ENCODE measurements at places on chromosomes 16 and 17.
A peak's percentile ranks its signal among the peaks of the same experiment; 100 is the strongest.

GRCh38 chr16:77782694-77783093 lies 5.7 kb upstream of the VAT1L start:
- DNase-seq: no peak

DNA sequence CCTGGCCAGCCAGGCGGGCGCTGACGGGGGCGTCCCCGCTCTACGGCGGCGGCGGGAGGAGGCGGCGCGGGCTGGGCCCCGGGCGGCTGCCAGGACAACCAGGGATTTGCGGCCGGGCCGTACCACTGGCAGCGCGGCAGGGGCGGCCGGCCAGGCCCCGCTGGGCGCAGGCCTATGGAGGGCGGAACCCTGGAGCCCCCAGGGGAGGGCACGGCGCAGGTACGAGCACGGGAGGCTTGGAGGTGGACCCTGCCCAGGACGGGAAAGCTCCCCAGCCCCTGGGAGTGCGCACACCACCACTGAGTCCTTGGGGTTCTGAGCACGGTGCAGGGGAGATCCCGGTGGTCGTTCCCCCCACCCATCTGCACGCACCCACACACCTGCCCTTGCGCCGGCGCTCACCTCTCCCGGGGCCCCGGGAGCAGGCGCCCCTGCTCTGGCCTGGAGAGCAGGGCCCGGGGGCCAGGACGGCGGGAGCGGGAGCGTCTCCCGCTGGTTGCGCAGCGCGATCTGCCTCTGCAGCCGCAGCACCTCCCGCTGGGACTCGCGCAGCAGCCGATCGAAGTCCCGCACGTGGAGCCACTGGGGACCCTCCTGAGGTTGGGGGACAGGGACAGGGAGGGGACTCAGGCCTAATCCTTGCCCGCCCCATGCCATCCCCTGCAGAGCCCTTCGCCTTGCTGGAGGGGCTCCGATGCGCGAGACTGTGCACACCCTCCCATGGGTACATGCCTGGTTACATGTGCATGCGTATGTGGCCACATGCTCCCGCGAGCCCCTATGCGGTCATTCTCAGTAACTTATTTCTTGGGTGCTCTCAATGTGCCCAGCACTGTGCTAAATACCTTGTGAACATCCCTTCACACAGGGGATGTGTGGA lies 3.9 kb downstream of the TSPOAP1 start:
- no peak for DNase-seq

- DNase-seq: no peak
These were observed 77.4 kb upstream of the MAF start for GRCh38 chr16:79677799-79678530.

- no peak for DNase-seq
These were observed at the start of gene CLEC10A for GRCh38 chr17:7079581-7080455. CLEC10A (minus strand) TSS chr17:7080251; CDS start chr17:7078812, 1,439 bp downstream.

GRCh38 chr17:28705074-28705659 lies 6.5 kb downstream of the PROCA1 start:
- no peak for DNase-seq

DNA sequence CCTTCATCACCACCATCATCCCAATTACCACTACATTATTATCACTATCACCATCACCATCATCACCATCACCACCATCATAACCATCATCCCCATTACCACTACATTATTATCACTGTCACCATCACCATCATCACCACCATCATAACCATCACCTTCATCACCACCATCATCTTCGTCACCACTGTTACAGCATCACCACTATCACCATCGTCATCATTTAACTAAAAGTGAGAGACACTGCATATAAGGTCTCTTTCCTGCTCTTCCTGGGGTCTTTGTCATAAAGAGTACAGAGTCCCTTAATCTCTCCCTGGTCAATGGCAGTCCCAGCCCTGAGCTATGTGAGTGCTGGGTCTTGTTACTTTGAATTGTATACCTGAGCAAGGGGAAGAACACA lies 133.5 kb downstream of the CMIP start:
- DNase-seq: no peak

GRCh38 chr16:20768121-20768520 lies 4.3 kb downstream of the ACSM3 start:
- DNase-seq: no peak

DNA sequence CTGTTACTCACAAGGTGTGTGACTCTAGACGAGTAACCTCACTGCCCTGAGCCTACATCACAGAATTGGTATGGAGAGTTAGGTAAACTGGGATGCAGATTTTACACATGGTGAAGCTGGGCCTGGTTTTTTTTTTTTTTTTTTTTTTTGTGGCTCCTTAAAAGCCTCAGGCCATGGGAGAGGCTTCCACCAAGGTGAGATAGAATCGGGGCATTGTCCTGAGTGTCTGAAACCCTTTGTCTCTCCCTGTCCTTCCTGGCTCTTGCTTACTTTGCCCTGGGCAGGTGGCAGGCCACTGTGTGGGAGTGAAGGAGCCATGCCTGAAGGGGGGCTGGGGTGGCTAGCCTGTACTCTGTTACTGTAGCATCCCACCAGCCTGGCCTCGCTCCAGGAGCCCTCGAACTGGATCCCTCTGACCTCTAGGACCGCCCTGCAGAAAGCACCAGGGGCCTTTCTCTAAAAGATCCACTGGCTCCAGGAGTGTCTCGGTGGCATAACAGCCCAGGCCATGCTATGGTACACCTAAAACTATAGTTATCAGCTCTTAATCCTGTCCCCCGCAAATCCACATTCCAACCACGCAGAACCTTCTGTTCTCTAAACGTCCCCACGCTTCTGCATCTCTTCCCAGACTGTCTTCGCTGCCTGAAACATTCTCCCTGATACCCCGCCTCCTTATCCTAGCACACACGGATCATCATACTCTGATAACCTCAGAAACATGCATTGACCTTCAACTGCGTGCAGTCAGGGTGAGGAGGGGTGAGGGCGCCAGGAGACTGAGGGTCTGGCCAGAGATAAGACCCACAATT lies 1.7 kb upstream of the SLC13A2 start:
- DNase-seq: no peak

- DNase-seq: no peak
These were observed 13.7 kb downstream of the UNC45B start for GRCh38 chr17:35161281-35161761.

GRCh38 chr16:8522757-8523156 lies 67.6 kb downstream of the TMEM114 start:
- no peak for DNase-seq

- no peak for DNase-seq
These were observed 684 bp upstream of the NUDT16L1 start for GRCh38 chr16:4692460-4693295.

- DNase-seq: no peak
These were observed 190.8 kb upstream of the NLRP1 start for GRCh38 chr17:5775098-5775497.

GRCh38 chr17:59616253-59616920 lies 3.3 kb upstream of the CLTC start:
- no peak for DNase-seq

- peak; percentile 80 for DNase-seq
These were observed 24.3 kb upstream of the KRT20 start for GRCh38 chr17:40909351-40909750.

DNA sequence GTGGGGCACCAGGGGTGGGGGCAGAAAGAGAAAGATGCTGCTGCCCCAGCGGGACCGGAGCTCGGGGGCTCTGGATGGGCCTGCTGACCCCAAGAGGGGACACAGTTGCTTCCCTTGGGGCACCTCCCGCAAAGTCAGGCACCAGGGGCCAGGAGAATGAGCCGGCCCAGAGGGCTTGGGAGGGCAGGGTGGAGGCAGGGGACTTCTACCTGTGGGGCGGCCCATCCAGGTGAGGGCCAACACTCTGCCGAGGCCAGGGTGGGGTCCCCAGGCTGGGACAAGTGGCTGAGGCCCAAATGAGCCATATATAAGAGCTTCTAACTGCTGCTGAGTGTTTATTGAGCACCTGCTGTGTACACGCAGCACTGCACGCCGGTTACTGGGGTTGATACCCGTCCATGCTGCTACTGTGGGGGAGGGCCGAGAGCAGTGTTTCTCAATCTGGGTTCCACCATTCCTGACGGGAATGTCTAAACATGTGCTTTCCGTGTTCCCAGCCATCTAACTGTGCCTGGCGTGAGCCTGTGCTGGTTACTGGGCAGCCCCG lies 211.7 kb upstream of the GSE1 start:
- no peak for DNase-seq

- DNase-seq: no peak
These were observed 27.2 kb downstream of the NPLOC4 start for GRCh38 chr17:81609541-81610311.

GRCh38 chr17:32654324-32654723 lies 167.5 kb downstream of the CDK5R1 start:
- no peak for DNase-seq

GRCh38 chr17:63196772-63197335 lies 230.8 kb downstream of the TANC2 start:
- no peak for DNase-seq

DNA sequence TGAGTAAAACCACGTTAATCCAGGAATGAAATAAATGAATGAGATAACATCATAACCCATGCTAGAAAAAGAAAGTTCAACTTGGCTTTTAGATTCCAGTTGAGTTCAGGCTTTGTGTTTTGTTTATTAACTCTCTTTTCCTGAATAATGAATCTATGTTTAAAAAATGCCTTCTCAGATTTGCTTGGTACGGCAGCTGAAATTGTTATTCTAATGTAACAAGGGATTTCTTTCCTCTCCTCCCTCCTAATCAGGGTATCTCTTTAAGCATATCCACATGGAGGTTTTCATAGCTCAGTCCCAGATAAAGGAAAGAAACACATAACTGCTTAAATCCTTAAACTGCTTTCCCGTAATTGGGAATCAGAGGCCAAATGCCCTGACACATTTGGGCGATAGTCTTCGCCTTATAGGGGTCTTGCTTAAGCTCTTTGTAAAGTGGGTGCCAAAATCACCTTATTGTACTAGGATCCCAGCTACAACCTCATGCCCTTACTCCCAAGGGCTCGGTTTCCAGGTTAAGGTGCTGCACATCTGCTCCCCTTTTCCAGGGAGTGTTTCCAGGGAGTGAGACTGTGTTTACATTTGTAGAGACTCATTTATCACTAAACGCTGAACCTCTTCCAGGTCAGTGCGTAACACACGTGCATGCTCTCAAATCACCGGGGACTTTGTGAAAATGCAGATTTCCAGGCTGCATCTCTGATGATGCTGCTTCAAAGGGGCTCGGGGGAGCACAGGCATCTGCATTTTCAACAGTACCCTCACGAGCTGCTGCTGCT lies 142.8 kb upstream of the FOXF1 start:
- no peak for DNase-seq

DNA sequence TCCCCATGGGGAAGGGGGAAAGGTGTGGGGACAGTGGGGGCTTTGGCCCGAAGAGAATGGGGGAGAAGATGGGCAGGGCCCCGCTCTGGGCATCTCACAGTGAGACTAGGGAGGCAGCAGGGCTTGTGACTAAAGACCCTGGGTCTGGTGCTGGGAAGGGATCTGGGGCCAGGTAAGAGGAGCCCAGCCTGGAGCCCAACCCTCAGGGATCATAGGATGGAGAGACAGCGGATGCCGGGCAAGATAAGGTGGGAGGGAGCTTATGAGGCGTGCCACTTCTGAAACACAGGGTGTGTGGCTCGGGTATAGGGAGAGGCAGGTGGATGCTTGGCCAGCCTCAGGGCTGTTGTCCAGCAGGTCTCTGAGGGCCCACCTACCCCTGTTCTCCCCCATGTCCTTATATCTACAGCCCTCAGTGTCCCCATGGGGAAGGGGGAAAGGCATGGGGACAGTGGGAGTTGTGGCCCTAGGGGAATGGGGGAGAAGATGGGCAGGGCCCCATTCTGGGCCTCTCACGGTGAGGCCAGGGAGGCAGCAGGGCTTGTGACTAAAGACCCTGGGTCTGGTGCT lies 15.4 kb downstream of the USP6 start:
- no peak for DNase-seq

- no peak for DNase-seq
These were observed 207.7 kb downstream of the SPECC1 start for GRCh38 chr17:20216853-20217252.

GRCh38 chr16:77711179-77711578 lies 11.1 kb upstream of the NUDT7 start:
- no peak for DNase-seq

GRCh38 chr17:42039794-42040763 lies 10.3 kb downstream of the C17orf113 start:
- DNase-seq: no peak

GRCh38 chr17:1379930-1380313 lies 20.1 kb downstream of the YWHAE start:
- no peak for DNase-seq

- DNase-seq: no peak
These were observed 2.2 kb downstream of the HID1 start for GRCh38 chr17:74970395-74970794.

- DNase-seq: peak; percentile 40
These were observed 878 bp downstream of the HEXIM1 start for GRCh38 chr17:45149037-45149668.

DNA sequence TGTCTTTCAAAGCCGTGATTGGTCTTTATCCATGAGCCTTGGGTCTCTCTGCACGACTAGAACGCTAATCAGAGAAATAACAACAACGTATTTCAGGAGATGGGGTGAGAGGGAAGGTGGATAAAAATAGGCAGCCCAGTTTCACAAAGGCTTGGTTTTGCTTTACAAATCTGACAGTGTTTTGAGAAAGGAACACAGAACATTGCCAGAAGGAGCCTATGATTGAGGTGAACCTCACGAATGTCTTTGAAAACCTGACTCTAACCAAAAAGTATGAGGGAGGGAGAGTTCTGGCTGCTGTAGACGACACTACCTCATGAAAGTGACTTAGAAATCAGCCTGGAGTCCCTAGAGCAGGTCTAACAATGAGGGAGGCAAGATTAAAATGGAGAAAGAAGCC lies 38.0 kb upstream of the NOL11 start:
- no peak for DNase-seq

- DNase-seq: no peak
These were observed 10.0 kb downstream of the CTC1 start for GRCh38 chr17:8237886-8238285.
